T-cell (primary cell): ENCODE measurements at places on chromosomes 16 and 17. TPM values are rescaled to one million over a fixed set of nuclear protein-coding genes. Genes with fewer than 3 reads are reported as not detected.

Gene TBC1D16
- total RNA-seq = 6.1 TPM

- H3K27ac ChIP-seq = no peak overlapping the region
- DNase-seq = no peak
- no peaks in the 10 kb centered on the region for H3K27me3 ChIP-seq
- no peaks in the 10 kb centered on the region for H3K36me3 ChIP-seq
- H3K4me3 ChIP-seq = no peak overlapping the region
- H3K4me1 ChIP-seq = peaks cover 5% of the 10 kb centered on the region
Measured at GRCh38 chr16:85429776-85430522, 183.2 kb upstream of the GSE1 start.

DNA sequence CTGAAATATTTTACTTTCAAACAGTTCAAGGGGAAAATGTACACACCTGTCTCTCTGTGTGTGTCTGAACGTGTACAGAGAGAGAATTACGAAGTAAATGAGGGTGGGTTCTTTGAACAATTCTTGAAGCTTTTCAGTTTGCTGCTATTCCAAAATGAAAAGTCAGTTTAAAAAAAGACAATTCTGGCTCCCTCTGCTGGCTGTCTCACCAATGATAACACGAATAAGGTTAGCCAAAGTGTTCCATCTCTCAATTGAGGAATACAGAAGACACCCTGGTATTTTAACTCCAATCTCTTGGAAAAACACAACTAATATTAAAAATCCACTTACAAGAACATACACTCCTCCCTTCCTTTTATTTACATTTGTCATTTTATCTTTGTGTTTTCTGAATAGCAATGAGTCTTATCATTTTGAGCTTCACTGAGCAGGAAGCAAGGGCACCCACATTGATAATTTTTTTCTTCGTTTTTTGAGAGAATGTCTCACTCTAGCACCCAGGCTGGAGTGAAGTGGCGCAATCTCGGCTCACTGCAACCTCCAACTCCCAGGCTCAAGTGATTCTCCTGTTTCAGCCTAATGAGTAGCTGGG, 20.5 kb downstream of the EFTUD2 start:
- peaks cover 9% of the 10 kb centered on the region for H3K36me3 ChIP-seq
- H3K4me3 ChIP-seq = no peak overlapping the region
- no peak for DNase-seq
- H3K27ac ChIP-seq = no peak overlapping the region
- no peaks in the 10 kb centered on the region for H3K27me3 ChIP-seq
- no peaks in the 10 kb centered on the region for H3K4me1 ChIP-seq

GRCh38 chr16:53055541-53056391, 975 bp downstream of the CHD9 start:
- H3K4me1 ChIP-seq = peaks cover 26% of the 10 kb centered on the region
- no peaks in the 10 kb centered on the region for H3K27me3 ChIP-seq
- peak overlapping the region; percentile 88 for H3K4me3 ChIP-seq
- H3K27ac ChIP-seq = peak overlapping the region; percentile 57
- no peaks in the 10 kb centered on the region for H3K36me3 ChIP-seq
- DNase-seq = no peak

DNA sequence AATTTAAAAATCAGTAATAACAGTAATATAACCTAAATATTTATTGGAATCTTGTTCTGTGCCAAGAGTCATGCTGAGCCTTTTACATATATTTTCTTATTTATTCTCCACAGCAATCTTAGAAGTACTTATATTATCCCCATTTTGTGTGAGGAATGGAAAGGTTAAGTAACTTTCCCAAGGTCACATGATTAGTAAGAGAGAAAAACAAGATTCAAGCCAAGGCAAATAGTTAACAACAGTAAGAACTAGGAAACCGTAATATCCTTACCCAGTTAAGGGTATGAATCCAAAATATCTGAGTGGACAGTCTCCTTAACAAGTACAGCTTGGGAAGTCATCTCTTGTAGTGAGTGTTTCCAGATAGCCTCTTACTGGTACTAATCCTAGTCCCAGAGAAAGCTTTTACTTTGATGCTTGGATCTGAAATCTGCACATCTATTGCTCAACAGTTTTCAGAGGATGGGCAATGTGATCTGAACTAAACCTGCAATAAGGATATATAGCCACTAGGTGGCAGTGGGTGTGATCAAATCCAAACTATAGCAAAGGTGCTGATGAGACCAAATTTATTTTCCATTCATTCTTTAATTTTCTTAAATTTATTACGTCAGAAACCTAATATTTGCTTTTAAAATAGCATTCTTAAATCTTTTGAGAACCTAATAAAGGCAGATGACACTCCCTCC, 23.3 kb downstream of the SHISA6 start:
- H3K27me3 ChIP-seq = no peaks in the 10 kb centered on the region
- H3K4me1 ChIP-seq = no peaks in the 10 kb centered on the region
- no peak for DNase-seq
- H3K36me3 ChIP-seq = no peaks in the 10 kb centered on the region

- no peaks in the 10 kb centered on the region for H3K27me3 ChIP-seq
- H3K27ac ChIP-seq = no peak overlapping the region
- no peak overlapping the region for H3K4me3 ChIP-seq
- no peaks in the 10 kb centered on the region for H3K4me1 ChIP-seq
Measured at GRCh38 chr17:13256545-13256944, 238.7 kb upstream of the ELAC2 start.

- H3K4me3 ChIP-seq = no peak overlapping the region
- no peaks in the 10 kb centered on the region for H3K4me1 ChIP-seq
- peaks cover 31% of the 10 kb centered on the region for H3K36me3 ChIP-seq
- no peaks in the 10 kb centered on the region for H3K27me3 ChIP-seq
Measured at GRCh38 chr17:76048711-76049110, 21.6 kb upstream of the EVPL start.
